ENCODE measurements at places on chromosomes 12 and 14. TPM values are rescaled to one million over a fixed set of nuclear protein-coding genes. Genes with fewer than 3 reads are reported as not detected.

- peaks cover 26% of the 10 kb centered on the region for H3K4me1 ChIP-seq
- H3K27ac ChIP-seq, result no peak overlapping the region
- no peaks in the 10 kb centered on the region for H3K36me3 ChIP-seq
- DNase-seq, result no peak
- no peaks in the 10 kb centered on the region for H3K27me3 ChIP-seq
Observed at GRCh38 chr14:68981139-68981538, 2.0 kb upstream of the ACTN1 start.

AQP2 gene
- not detected for total RNA-seq

- no peaks in the 10 kb centered on the region for H3K27me3 ChIP-seq
- H3K27ac ChIP-seq, result peak overlapping the region; percentile 14
- no peak for DNase-seq
- H3K36me3 ChIP-seq, result no peaks in the 10 kb centered on the region
- peaks cover 7% of the 10 kb centered on the region for H3K4me1 ChIP-seq
Observed at GRCh38 chr12:58541300-58541690, 379.0 kb downstream of the LRIG3 start.

DNA sequence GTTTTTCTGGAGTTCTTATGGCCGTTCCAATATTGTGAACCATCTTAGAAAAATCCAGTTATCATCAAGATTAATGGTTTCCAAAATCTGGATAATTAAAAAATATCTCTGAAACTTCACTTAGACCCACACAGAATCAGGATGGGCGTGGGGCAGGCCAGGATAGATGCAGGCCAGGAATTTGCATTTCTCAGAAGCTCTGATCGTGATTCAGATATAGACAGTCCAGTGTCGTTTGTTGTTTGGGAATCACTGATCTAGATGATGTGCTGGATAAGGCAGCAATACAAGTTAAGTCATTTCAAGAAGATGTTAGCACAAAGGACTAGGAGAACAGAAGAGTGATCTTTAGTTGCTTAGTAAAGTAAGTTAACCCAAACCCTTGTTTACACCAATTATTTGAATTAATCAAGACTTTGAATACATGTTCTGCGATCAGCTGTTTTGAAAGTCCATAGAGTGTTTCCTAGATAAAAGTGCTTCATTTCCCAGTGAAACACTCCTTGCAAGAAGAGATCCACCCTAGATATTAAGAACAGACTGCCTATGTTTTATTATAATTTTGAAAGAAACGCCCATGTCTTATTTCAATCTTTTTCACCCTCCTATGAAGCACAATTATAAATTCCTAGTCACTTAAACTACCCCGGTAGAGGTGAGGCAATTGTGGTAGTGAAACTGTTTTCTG lies 90.9 kb downstream of the NEDD1 start:
- no peaks in the 10 kb centered on the region for H3K4me1 ChIP-seq
- no peak overlapping the region for H3K27ac ChIP-seq
- no peak for DNase-seq
- no peaks in the 10 kb centered on the region for H3K27me3 ChIP-seq
- H3K4me3 ChIP-seq, result no peak overlapping the region

GRCh38 chr12:7373226-7373625 lies 69.4 kb downstream of the ACSM4 start:
- no peak for DNase-seq
- H3K4me1 ChIP-seq, result no peaks in the 10 kb centered on the region
- H3K4me3 ChIP-seq, result no peak overlapping the region
- no peaks in the 10 kb centered on the region for H3K27me3 ChIP-seq
- H3K27ac ChIP-seq, result no peak overlapping the region

LPAR5 gene
- 7.4 TPM for total RNA-seq

KRT74 gene
- total RNA-seq, result not detected

PLEK2 gene
- total RNA-seq, result 4.4 TPM

DNA sequence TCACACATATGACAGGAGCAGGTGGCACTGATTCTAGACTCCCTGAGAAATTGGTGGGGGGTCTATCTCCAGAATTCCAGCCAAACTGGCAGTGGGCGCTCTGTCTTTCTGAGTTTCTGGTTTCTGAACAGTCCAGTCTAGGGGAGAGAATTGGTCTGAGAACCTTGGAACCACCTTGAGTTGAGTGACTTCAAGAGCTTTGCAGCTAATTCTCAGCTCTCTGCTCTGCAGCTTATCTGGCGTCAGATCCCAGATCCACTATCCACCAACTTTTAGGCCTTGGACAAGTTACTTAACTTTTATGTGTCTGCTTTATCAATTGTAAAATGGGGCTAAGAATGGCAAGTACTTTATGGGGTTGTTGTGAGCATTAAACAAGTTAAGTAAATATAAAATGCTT lies 1.7 kb upstream of the KRT76 start:
- no peaks in the 10 kb centered on the region for H3K4me1 ChIP-seq
- no peaks in the 10 kb centered on the region for H3K36me3 ChIP-seq
- H3K27ac ChIP-seq, result no peak overlapping the region
- no peak overlapping the region for H3K4me3 ChIP-seq
- no peaks in the 10 kb centered on the region for H3K27me3 ChIP-seq

DMAC2L gene
- 31.4 TPM for total RNA-seq

GRCh38 chr12:11347810-11348209 lies 37.6 kb upstream of the PRB4 start:
- H3K36me3 ChIP-seq, result no peaks in the 10 kb centered on the region
- no peaks in the 10 kb centered on the region for H3K4me1 ChIP-seq
- DNase-seq, result no peak
- no peak overlapping the region for H3K27ac ChIP-seq
- H3K4me3 ChIP-seq, result no peak overlapping the region
- H3K27me3 ChIP-seq, result no peaks in the 10 kb centered on the region

DNA sequence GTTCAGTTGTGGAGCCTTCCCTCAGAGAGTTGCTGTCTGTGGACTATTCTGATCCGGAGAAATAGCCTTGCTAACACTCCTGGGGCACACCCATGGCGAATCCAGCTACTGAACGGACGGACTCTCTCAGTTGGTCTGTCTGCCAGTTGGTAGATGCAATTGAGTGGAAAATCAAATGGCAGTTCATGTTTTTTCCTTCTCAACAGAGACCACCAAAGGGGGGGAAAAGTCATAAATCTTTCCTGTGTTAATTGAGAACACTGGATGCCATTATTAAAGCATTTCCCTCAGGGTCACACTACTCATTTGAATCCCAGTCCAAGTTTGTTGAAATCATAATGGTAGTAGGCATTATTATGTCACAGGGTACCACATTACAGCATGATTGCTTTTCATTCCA lies 354.3 kb upstream of the FAR2 start:
- no peaks in the 10 kb centered on the region for H3K27me3 ChIP-seq
- no peaks in the 10 kb centered on the region for H3K36me3 ChIP-seq
- no peak overlapping the region for H3K4me3 ChIP-seq
- DNase-seq, result no peak
- H3K27ac ChIP-seq, result no peak overlapping the region
- peaks cover 14% of the 10 kb centered on the region for H3K4me1 ChIP-seq

DNA sequence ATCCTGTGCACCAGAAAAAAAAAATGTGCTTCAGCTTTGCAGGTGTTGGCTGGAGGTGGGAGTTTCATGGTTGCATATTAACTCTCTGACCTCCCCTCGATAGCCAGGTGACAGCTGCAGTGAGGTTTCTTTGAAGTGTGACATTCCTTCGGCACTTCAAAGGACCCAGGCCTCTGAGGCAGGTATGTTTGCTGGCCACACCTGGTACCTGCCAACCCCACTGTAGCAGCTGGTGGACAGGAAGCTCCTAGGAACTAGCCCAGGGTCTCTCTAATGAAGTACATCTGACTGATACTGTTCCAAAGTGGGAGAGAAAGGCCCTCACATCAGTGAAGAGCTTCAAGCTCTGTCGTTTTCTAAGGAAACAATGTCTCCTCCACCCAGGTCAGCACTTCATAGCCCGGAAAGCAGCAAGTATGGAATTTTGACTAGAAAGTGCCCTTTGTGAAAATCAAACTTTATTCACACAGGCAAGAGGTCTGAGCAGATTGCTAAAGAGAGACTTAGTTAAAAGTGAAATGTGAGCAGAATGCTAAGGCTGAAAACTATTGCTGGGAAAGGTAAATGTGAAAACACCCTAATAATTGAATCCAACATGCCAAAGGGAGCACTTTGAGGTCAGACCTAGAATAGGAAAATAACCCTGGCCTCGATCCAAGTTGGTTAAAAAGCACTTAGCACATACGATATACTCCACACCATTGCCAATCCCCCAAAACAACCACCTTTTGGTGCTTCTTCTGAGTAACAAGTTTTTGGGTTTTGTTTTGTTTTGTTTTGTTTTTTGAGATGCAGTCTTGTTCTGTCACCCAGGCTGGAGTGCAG lies 71.3 kb downstream of the PHLDA1 start:
- H3K4me3 ChIP-seq, result no peak overlapping the region
- DNase-seq, result no peak
- no peaks in the 10 kb centered on the region for H3K4me1 ChIP-seq
- H3K27me3 ChIP-seq, result no peaks in the 10 kb centered on the region

AKAP5 gene
- 0.49 TPM for total RNA-seq

- no peak overlapping the region for H3K4me3 ChIP-seq
- no peak overlapping the region for H3K27ac ChIP-seq
- no peak for DNase-seq
Observed at GRCh38 chr14:83913476-83913875, 1616.5 kb upstream of the FLRT2 start.

DNA sequence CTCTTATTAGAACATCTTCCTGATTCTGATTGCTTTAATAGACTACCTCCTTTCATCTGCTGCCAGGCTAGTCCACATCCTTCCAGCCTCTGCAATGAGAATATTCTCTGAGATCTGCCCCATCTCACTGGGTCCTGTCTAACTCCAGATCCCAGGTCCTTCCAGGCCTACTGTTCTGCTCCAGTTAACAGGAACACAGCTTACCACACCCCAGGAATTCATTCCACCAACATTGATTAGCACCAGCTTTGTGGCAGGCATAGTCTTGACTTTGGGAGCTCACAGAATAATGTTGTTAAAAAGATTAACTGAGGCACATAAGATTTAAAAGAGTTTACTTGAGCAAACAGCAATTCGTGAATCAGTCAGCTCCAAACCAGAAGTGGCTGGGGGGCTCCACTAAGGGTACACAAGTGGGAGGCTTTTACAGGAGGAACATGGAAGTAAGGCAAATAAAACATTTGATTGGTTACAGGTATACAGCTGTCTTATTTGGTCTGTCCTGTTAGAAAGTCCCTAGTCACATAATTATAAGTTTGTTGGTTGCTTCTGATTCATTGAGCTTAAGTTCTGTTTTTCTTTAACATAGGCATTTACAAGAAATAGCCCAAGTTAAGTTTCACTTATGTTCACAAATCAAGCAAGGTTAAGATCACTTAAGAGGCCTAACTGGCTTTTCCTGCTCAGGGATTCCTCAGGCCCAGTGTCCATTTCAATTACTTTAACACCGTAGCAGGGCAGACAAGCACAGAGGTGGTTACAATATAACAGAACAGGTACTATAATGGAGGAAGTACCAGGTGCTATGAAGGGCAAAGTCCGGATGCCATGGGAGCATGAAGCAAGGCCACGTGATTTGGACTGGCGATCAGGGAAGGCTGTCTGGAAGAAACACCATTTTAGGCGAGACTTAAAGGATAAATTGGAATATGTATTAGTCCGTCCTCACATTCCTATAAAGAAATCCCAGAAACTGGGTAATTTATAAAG lies 12.2 kb upstream of the MYH7 start:
- peaks cover 5% of the 10 kb centered on the region for H3K4me1 ChIP-seq
- H3K4me3 ChIP-seq, result no peak overlapping the region
- H3K27ac ChIP-seq, result no peak overlapping the region
- H3K36me3 ChIP-seq, result no peaks in the 10 kb centered on the region
- no peaks in the 10 kb centered on the region for H3K27me3 ChIP-seq

GRCh38 chr12:124316257-124316900 lies 21.5 kb downstream of the RFLNA start:
- H3K27ac ChIP-seq, result no peak overlapping the region
- no peaks in the 10 kb centered on the region for H3K36me3 ChIP-seq
- H3K4me3 ChIP-seq, result no peak overlapping the region
- no peaks in the 10 kb centered on the region for H3K4me1 ChIP-seq
- no peak for DNase-seq

DNA sequence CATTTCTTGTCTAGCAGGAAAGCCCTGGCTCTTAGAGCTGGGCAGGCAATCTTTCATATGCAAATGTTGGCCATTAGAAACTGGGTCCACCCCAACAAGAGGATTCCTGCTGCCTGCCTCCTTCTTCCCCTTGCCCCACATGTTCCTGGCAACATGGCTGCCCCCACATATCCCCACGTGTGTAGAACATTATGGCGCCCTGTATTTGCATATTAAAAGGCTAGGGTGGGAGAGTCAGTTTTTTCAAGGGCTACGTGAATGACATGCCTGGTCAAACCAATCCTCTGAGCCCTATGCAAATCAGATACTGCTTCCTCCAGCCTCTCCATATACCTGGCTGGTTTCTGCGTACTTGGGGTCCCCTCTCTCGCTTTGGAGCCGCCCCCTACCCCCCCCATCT lies 514.0 kb downstream of the FUT8 start:
- H3K4me1 ChIP-seq, result no peaks in the 10 kb centered on the region
- no peaks in the 10 kb centered on the region for H3K27me3 ChIP-seq
- no peak for DNase-seq
- H3K4me3 ChIP-seq, result no peak overlapping the region
- H3K27ac ChIP-seq, result no peak overlapping the region

GRCh38 chr14:94936401-94936892 lies 166.5 kb upstream of the GSC start:
- no peaks in the 10 kb centered on the region for H3K36me3 ChIP-seq
- peak overlapping the region; percentile 76 for H3K27ac ChIP-seq
- peak overlapping the region; percentile 33 for H3K4me3 ChIP-seq
- no peaks in the 10 kb centered on the region for H3K27me3 ChIP-seq

SLC10A1 gene
- total RNA-seq, result not detected

- no peaks in the 10 kb centered on the region for H3K27me3 ChIP-seq
- DNase-seq, result no peak
- H3K27ac ChIP-seq, result peak overlapping the region; percentile 95
- peaks cover 49% of the 10 kb centered on the region for H3K4me1 ChIP-seq
Observed at GRCh38 chr12:26936559-26937442, 980 bp downstream of the INTS13 start.

TMEM119 gene
- total RNA-seq, result 34.6 TPM

OR4K13 gene
- not detected for total RNA-seq

DNA sequence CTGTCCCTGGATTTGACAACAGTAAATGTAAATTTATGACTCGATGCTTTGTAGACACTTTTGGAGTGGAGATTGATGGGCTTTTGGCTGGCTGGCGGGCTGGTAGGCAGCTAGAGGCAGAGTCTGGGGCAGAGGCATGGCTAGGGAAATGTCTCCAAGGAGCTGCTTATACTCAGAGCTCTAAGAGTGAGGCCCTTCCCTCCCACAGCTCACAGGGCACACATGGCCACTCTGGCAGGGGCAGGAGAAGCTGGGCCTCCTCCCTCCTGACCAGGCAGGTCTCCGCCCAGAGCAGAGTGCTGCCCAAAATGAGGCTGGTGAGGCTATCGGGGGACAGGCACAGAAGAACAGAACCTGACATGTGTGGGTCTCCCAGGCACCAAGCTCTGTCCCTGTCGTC lies 67.5 kb downstream of the GALNT16 start:
- H3K4me1 ChIP-seq, result no peaks in the 10 kb centered on the region
- no peak for DNase-seq
- no peak overlapping the region for H3K4me3 ChIP-seq
- H3K36me3 ChIP-seq, result no peaks in the 10 kb centered on the region
- no peaks in the 10 kb centered on the region for H3K27me3 ChIP-seq

DNAI7 gene
- 3.4 TPM for total RNA-seq

GRCh38 chr12:83161456-83161855 lies 474.8 kb downstream of the TMTC2 start:
- DNase-seq, result no peak
- no peaks in the 10 kb centered on the region for H3K36me3 ChIP-seq
- H3K27me3 ChIP-seq, result no peaks in the 10 kb centered on the region
- no peak overlapping the region for H3K4me3 ChIP-seq
